ENCODE measurements at places on chromosomes 4 and X. TPM values are rescaled to one million over a fixed set of nuclear protein-coding genes. Genes with fewer than 3 reads are reported as not detected.

The CXCL11 gene
- not detected for total RNA-seq

The CYP4V2 gene
- total RNA-seq, result 14.3 TPM

The SHOX gene
- not detected for total RNA-seq

The PPEF2 gene
- total RNA-seq, result not detected

The CTSO gene
- 7.5 TPM for total RNA-seq

The OPN1MW gene
- total RNA-seq, result not detected

The ING2 gene
- total RNA-seq, result 6.9 TPM

The HSD17B13 gene
- total RNA-seq, result not detected

The FGF13 gene
- total RNA-seq, result 12.7 TPM

The ARHGEF38 gene
- total RNA-seq, result not detected

The HS6ST2 gene
- total RNA-seq, result not detected

The CTAG1A gene
- not detected for total RNA-seq

The SSX2B gene
- total RNA-seq, result not detected

The ETDA gene
- total RNA-seq, result not detected

The CYBB gene
- 19.7 TPM for total RNA-seq
